HuH-7 (cell line): ENCODE measurements at places on chromosomes 1 and 21.

GRCh38 chr1:175399795-175400194, 207.2 kb upstream of the KIAA0040 start:
- no peak for DNase-seq

DNA sequence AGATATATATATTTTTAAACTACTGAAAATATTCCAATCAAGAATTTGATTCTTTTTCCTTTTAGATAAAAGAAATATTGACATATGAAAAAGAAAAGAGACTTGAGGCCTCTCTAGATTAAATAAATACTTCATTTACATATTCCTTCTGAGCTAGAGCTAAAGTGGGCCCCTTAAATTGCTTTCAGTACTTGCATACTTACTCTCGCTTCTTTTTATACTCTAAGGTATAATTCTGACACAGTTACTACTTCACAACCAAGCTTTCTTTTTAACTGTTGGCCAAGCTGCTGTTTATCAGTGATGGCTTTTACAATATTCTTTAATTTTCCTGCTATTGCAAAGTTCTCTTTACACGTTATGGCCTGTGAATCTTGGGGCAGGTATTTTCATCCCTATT, 24.6 kb downstream of the EXTL2 start:
- no peak for DNase-seq

GRCh38 chr1:231638647-231639046, 12.1 kb downstream of the DISC1 start:
- DNase-seq, result no peak

DNA sequence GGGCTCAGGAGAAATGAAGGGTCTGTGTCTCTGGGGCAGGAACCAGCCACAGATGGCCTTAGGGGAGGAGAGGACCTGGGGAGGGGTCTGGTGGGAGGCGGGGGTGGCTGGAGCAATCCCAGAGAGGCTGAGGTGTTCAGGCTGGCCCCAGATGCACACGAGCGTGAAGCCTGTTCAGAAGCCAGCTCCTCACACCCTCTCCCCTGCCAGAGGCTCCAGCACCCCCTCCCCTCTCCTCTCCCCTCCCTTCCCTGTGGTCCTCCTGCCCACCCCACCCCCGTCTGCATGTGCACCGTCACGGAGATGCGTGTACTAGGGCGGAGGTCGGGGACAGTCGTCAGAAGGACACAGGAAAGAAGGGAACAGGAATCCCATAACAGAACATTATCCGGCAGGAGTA, 115.0 kb upstream of the COL6A1 start:
- no peak for DNase-seq

- no peak for DNase-seq
Observed at GRCh38 chr1:29497395-29498125, 261.2 kb downstream of the PTPRU start.

DNA sequence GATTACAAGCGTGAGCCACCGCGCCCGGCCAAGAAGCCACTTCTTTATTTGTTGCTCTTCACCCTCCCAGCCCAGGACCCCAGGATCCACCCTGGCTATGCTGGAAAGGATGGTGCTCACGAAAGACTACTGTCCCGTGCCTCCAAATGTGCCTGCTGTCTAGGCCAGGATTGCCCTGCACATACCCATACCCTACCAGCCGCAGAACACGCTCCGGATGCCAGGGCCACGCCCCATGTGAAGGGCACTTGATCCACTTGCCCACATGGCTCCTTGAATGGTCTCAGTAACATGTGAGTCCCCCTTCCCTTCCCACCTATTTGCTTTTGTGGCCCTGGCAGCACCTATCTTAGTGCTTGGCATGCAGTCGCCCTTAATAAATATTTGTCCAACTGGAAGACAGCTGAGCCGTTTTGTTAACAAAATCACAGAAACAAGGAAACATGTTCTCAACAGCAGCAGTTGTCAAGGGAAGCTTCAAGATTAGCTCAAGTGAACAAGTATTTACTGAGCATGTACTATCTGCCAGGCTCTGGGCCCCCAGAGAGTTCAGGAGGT, 13.8 kb upstream of the UBXN10 start:
- no peak for DNase-seq

DNA sequence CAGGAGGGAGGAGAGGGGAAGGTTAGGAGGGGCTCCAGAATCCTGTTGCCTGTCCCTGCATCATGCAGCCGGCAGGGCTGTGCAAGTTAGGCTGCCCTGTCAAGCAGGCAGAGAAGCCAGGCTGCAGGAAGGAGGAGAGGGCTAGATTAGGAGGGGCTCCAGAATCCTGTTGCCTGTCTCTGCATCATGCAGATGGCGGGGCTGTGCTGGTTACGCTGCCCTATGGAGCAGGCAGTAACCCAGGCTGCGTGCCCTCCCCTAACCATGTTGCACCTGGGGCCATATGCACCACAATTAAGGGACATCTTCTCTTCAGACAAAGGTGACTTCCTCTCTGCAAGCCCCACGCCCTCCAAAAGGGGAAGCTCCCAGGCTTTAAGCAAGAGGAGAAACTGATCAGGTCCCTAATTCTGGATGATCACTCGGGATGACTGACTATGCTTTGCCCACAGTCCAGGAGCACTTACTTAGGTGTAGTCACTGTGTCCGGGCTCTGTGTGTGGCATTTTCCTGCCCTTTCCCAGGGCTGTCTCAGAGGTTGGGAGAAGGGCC, 457.4 kb downstream of the SETD4 start:
- DNase-seq, result no peak

DNA sequence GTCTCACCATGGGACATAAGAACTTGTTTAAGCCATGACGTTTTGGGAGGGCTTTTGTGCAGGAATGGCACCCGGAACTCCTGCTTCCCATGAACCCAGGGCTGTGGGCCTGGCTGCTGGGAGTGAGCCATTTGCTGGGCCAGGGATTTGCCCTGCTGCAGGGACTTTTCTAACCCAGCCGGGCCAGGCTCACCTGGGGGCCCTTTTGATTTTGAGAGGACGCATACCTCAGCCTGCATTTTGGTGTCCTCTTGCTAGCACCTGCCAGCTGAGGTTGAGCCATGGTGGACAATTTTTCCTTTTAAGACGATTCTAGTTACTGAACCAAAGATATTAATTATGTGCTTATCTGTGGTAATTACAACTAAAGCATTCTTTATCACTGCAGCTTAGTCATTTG, 28.9 kb downstream of the GALNT2 start:
- DNase-seq, result no peak

DNA sequence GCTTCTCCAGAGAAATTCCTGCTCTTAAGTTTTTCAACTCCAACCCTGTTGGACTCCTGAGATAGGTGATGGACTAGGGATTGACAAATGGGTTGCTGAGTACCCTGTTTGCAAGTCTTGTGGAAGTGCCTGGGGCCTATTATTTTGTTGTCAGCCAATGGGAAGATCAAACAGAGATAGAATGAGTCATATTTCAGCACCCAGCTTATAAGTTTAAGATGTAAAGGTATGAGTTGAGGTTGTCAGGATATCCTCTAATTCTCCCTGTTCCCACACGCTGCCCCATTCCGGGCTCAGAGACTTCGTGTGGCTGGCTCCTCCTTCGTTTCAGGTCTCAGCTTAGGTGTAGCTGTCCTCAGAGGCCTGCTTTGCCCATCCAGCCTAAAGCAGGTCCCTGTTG, 91.8 kb downstream of the CENPF start:
- no peak for DNase-seq

GRCh38 chr1:66296951-66297350, 237.0 kb upstream of the SGIP1 start:
- no peak for DNase-seq

GRCh38 chr1:167166690-167167075, 54.0 kb upstream of the POU2F1 start:
- DNase-seq, result no peak

- no peak for DNase-seq
Observed at GRCh38 chr1:177884479-177885021, 85.3 kb downstream of the SEC16B start.

GRCh38 chr1:220195701-220196100, 76.6 kb downstream of the RAB3GAP2 start:
- DNase-seq, result no peak

DNA sequence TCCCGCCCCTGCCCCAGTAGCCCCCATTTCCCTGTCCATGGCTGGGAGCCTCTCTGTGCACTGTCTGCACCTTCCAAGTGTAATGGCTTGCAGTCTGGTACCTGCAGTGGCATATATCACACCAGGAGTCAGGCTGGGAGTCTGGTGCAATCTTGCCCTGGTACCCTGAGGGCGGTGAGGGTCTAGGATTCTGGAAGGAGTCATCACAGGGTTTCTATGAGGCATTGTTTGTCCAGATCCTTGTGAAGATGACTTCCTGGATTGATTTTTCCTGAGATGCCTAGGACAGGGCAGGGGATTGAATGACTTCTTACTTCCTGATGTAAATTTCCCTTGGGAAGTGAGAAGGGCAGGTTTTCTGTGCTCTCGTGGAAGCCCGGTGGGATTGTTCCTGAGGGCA, 5.9 kb upstream of the PKP1 start:
- DNase-seq, result no peak

DNA sequence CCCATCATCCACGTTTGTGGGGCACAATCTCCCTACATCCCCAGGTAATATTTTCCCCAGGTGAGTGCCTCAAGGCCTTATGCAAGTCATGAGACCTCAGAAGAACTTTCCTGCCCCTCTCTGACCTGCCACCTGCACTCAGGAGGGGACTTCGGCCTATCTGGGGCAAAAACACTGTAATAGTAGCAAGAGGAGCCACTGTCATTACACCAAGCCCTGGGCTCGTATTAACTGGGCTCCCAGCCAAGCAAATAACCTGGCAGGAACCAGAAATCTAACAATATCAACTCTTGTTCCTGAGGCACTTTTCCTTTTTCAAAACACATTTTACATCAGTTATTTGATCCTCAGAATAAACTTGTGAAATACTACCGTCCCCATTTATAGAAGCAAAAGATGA, 30.9 kb downstream of the LAMB3 start:
- DNase-seq, result no peak

DNA sequence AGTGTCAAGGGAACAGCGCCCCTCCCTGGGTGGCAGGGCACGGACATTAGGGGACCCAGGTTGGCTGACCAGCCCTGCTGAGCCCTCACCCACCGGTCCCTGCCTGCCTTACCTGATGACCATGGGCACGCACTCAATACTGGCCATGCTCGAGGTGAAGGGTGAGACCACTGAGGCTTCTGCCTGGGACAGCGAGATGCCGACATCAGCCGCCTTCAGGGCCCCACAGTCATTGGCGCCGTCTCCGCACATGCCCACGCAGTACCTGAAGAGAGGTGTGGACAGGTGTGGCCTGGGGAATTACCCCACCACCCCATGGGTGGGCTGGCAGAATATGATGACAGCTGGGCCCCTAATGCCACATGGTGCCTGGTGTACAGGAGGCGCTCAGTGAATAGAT, 7.8 kb upstream of the MFAP2 start:
- DNase-seq, result no peak

GRCh38 chr1:228902781-228903433, 167.6 kb downstream of the RHOU start:
- no peak for DNase-seq

DNA sequence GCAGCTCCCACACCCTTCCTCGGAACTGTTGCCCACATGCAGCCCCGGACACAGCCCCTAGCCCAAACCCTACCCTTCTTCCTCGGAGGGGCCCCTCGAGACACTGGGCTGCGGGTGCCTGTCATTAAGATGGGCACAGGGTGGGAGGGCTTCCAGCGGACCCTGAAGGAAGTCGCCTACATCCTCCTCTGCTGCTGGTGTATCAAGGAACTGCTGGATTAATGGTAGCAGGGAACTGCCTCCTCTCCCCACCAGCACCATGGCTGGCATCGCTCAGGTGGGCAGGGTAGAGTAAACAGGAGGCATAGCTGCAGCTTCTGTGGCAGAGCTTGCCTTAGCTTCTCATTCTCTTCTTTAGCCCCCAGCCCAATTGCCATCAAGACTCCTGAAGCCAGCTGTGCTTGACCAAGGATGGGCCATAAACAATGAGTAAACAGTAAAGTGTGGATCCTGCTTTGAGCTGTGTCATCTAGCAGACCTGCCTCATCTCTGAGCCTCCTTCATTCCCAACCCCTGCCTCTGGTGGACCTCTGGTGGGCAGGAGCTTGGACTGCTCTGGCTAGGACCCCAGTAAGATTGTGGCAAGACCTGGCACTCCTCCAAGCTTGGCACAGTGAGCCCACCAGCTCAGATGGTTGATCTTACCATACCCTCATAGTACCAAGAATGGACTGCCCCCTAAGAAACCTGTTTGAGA, at the start of gene LENEP:
Gene LENEP (plus strand): TSS at position 15 of the 697 bp plus-strand sequence. CDS start 22 bp downstream, at position 37.
- DNase-seq, result no peak

DNA sequence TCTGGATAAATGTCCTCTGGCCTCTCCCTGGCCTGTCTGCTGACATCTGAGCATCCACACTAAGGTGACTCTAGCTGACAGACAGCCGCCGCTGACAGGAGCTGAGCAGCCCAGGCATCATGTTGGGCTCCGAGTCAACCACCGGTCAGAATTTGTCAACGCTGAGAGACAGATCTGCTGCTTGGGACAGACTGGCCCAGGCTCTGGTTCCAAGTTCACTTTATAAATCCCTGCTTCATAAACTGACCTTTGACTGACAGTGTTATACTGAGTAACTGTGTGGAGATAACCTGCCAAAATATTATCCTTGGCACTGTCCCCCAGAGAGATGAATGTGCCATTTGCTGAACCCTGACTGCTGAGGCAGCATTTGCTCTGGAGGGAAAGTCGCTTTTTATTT, 616.7 kb downstream of the NPHP4 start:
- DNase-seq, result no peak

GRCh38 chr1:36855699-36856494, 178.4 kb downstream of the GRIK3 start:
- DNase-seq, result no peak

DNA sequence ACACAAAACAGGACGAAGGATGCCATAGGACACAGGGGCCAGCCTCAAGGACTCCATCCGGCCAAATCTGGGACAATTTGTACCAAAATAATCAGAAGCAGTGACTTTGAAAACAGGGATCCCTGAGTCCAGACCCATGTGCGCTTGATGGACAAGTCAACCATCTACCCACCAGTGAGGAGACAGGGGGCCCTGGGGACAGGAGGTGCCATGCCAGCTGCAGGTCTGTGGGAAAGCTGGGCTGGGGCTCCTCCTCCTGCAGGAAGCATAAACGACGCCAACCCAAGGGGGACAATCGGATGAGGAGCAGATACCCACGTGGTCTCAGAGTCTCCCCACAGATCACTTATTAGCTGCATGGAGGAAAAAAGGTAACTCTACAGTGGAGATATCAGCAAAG, 50.6 kb downstream of the NPHP4 start:
- DNase-seq, result no peak
